Stimulated activated CD8-positive, alpha-beta memory T cell treated with anti-CD3 and anti-CD28 coated beads, Interleukin-7, amount 100 ng/mL, for 1 hour (primary cell): ENCODE measurements at places on chromosomes 5 and 9.

DNA sequence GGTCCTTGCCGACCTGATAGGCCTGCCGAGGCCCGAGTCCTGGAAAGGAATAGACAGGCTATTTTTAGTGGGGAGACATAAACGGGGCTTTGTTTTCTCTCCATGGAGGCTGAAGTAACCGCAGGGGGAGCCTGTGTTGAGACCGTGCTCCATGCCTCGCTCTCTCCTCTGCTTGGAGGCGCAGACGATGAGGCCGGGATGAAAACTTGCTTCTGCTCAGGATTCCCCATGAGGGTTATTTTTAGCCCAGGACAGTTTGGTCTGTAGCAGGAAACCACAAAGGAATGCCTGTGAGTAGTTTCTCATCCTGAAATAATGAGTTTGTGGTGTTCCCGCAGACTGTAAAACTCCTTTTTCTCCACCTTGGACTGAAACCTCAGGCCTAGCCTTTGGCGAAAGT, 81.9 kb upstream of the RARS1 start:
- DNase-seq = no peak

GRCh38 chr9:127250896-127251391, 13.6 kb upstream of the GARNL3 start:
- DNase-seq = no peak

GRCh38 chr9:130824643-130825350, 10.3 kb upstream of the ABL1 start:
- no peak for DNase-seq

GRCh38 chr5:150302301-150303069, at the start of gene ARSI:
Gene ARSI (minus strand): TSS chr5:150302905. CDS start chr5:150302373, 532 bp downstream.
- no peak for DNase-seq

DNA sequence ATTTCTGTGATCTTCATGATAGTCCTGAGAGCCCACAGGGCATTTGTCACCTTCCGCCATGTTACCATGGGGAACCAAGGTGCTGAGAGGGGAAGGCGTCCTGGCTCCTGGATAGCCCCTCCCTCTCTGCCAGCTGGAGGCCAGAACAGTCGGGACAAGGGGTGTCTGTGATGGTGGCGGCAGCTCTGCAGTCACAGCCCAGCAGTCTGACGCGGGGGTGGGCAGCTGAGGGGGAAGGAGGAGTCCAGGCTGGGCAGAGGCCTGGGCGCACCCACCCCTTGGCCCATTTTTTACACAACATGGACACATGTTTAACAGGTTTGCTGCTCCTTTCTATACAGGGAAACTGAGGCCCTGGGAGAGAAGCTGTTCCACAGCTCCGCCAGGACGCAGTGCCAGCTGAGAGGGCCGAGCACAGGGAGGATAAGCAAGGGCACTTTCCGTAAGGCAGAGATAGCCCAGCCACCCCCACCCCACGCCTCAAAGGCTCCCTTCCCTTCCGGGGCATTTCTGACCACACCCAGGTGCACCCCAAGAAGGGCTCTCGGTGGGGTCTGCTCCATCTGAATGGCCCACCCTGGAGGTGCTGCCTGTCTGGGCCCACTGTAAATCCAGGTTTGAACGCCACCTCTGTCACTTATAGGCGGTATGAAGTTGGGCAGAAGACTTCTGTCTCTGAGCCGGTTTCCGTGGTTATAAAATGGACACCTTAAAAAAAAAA, 17.1 kb downstream of the LRRC8A start:
- no peak for DNase-seq

DNA sequence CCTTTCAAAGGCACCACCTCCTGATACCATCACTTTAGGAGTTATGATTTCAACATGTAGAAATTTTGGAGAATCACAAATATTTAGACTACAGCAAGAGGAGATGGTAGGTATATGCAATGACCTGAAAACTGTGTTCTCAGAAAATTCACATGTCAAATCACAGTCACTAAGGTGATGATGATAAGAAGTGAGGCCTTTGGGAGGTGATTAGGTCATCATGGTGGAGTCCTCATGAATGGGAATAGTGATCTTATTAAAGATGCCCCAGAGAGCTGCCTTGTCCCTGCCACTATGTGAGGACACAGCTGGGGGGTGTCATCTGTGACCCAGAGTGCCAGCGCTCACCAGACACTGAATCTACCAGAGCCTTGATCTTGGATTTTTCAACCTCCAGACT, 513.5 kb upstream of the TUSC1 start:
- DNase-seq = no peak

DNA sequence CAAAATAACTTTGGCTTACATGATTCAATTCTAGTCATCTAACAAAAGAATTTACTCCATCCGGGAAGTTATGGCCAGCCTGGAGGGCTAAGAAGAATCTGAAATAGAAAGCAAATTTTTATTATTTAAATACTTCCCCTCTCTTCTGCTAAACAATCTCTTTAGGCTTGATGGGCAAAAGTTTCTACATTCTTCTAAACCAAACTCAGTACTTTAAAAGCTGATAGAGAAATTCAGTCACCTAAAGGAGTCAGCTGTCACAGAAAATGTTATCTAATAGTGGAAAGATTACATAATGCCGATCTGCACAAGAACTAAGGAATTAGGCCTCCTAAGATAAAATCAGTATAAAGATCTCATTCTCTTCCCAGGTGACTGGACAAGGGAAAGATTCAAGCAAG, 32.4 kb downstream of the GNAQ start:
- DNase-seq = no peak

GRCh38 chr9:113416149-113416721, 5.7 kb downstream of the C9orf43 start:
- no peak for DNase-seq

- no peak for DNase-seq
Observed at GRCh38 chr5:90606539-90606938, 47.9 kb downstream of the ADGRV1 start.

- DNase-seq = no peak
Observed at GRCh38 chr9:17854487-17854886, 275.6 kb downstream of the SH3GL2 start.

DNA sequence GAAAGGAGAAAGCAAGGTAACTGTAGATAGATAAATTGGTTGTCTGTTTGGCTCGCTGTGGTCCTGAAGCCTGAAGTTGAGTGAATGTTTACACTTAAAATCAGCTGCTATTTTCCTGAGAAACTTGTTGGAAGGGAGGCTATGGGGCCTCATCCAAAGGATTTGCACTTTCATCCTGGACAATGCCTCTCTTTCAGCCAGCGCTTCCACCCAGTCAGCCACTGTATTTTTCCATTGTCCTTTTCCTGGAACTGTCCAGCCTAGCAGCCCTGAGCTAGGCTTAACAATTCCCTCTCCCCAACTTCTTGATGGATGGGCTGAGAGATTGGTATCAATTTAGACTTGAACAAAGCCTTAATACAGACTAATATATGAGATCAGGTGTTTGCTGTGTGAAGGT, 429.2 kb downstream of the DMAC1 start:
- no peak for DNase-seq

- no peak for DNase-seq
Observed at GRCh38 chr9:4499917-4500316, 9.6 kb downstream of the SLC1A1 start.

DNA sequence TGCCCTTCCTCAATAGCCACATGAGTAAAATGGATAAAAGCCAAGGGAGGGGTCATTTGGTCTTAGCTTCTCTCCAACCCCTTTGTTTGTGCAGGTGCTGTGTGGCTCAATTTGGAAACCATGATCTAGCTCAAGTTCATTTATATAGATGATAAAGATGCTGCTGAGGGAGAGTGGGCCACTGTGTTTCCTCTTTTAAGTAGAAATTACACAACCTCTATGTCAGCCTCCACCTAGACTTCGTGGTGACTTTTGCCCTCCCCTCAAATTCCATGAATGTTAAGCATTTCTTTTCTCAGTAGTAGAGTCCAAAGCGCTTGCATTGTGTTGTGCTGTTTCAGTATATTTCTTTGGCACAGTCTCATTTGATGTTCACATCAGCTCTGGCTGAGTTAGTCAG, 241.4 kb downstream of the ARHGAP26 start:
- DNase-seq = no peak

- DNase-seq = no peak
Observed at GRCh38 chr9:72394066-72394465, 29.1 kb upstream of the ZFAND5 start.
